ENCODE measurements at places on chromosomes 12 and 14.
A peak's percentile ranks its signal among the peaks of the same experiment; 100 is the strongest.

DNA sequence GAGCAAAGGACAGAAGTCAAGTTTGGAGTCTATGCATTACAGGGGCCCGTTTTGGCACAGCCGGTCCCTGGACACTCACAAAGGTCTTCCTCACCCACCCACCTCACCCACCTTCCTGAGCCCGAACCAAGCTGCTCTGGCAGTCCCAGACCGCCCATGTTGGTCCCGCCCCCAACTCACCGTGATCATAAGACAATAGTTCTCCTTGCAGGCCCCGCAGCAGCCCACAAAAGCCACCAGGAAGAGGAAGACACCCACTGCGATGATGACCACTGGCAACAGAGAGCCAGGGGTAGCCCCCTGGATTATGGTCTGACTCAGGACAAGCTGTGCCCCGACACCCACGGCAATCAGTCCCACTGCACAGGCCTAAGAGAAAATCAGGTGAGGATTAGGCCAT, 1.8 kb downstream of the CD63 start:
- H3K27ac ChIP-seq: peak overlapping the region; percentile 83
- H3K4me1 ChIP-seq: peaks cover 37% of the 10 kb centered on the region
- H3K4me3 ChIP-seq: peak overlapping the region; percentile 94
- peaks cover 3% of the 10 kb centered on the region for H3K36me3 ChIP-seq
- DNase-seq: no peak

DNA sequence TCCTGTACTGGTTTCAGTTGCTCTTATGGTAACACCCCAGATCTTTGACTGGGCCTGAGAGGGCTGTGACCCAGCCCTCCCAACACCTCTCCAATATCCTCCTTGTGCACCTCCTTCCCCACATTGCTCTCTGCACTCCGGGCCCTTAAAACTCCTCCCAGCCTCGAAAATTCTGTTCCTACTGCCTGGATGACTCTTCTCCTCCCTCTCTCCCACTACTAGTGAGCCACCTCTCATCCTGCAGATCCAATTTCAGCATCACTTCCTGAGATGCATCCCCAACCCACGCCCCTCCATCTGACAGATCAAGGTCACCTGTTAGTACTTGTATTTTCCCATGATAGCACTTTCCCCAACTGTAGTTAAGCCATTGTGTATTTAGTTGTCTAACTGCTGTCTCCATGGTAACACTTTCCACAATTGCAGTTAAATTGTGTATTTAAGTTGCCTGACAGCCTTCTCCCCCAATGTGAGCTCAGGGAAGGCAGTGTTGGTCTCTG, 11.5 kb upstream of the NT5DC3 start:
- no peaks in the 10 kb centered on the region for H3K27me3 ChIP-seq
- peaks cover 4% of the 10 kb centered on the region for H3K4me1 ChIP-seq
- H3K27ac ChIP-seq: no peak overlapping the region

DNA sequence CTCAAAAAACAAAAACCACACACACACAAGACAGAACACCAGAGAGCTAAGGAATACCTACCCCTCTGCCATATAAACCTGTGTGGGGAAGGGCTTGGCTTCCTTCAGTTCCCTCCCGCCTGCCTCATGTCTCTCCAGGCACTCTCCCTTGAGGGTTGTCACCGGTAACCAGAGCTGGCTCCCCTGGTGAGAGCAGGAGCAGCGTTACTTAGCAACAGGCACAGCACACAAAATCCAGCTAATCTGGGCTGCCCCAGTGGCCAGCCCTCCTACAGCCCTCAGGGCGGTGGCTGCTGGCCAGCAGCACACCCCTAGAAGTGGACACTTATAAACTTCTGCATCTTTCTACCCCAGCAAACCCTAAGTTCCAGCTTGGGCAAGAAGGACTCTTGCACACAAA, 21.6 kb upstream of the NR4A1 start:
- H3K4me1 ChIP-seq: peaks cover 45% of the 10 kb centered on the region
- no peaks in the 10 kb centered on the region for H3K36me3 ChIP-seq
- H3K27ac ChIP-seq: no peak overlapping the region
- no peak for DNase-seq

- peak overlapping the region; percentile 78 for H3K27ac ChIP-seq
- no peak overlapping the region for H3K4me3 ChIP-seq
- peaks cover 51% of the 10 kb centered on the region for H3K4me1 ChIP-seq
- H3K27me3 ChIP-seq: no peaks in the 10 kb centered on the region
- peaks cover 68% of the 10 kb centered on the region for H3K36me3 ChIP-seq
These were observed 88.8 kb downstream of the ATF7IP start for GRCh38 chr12:14454098-14454907.

DNA sequence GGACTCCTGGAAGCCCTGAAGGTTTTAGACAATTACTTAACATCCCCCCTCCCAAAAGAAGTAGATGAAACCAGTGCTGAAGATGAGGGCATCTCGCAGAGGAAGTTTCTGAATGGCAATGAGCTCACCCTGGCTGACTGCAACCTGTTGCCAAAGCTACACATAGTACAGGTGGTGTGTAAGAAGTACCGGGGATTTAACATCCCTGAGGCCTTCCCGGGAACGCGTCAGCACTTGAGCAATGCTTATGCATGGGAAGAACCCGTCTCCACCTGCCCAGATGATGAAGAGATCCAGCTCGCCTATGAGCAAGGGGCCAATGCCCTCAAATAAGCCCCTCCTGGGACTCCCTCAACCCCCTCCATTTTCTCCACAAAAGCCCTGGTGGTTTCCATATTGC, 10.6 kb upstream of the SPPL3 start:
- no peak overlapping the region for H3K4me3 ChIP-seq
- H3K27me3 ChIP-seq: no peaks in the 10 kb centered on the region
- no peaks in the 10 kb centered on the region for H3K4me1 ChIP-seq

DNA sequence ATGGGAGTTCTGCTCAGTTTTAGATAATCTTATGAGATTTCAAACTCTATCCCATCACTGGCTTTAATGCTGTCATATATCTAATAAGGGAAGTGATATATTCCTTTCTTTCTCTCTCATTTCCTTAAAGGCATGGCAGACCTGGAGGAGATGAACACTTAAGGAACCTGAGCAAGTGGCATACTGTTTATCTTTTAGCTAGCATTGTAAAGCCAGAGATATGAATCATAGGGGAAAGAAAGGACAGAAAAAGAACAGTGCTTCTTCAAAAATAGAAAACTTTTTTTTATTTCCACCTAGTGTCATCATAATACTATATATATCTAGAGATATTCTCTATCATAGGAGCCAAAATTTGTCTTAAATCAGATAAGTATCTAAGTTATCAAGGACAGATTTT, 68.3 kb upstream of the PSMA6 start:
- peaks cover 3% of the 10 kb centered on the region for H3K36me3 ChIP-seq
- no peaks in the 10 kb centered on the region for H3K27me3 ChIP-seq
- DNase-seq: no peak
- no peak overlapping the region for H3K4me3 ChIP-seq

Measured in activated naive CD8-positive, alpha-beta T cell treated with anti-CD3 and anti-CD28 coated beads, Interleukin-2, amount 50 U/mL, for 24 hours (primary cell).